CD4-positive, CD25-positive, alpha-beta regulatory T cell (primary cell): ENCODE measurements at places on chromosomes 13 and 19. TPM values are rescaled to one million over a fixed set of nuclear protein-coding genes. Genes with fewer than 3 reads are reported as not detected.

DNA sequence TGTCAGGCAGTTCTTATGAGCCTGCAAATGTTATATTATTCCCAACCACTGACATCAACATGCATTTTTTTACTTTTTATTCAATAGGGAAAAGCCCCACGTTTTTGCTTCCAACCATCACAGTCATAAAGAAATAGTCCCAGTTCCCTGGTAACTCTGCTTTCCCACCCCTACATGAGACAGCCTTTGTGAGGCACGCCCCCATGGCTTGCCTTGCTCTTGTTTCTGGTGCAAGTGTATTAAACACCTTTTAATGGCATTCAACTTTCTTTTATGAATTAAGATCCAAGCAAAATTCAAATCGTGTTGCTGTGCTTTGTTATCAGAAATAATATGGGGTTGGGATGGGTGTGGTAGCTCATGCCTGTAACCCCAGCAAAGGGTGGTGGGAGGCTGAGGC lies 54.2 kb upstream of the ZNF429 start:
- no peak for DNase-seq
- H3K4me1 ChIP-seq, result no peaks in the 10 kb centered on the region
- no peak overlapping the region for H3K4me3 ChIP-seq
- no peak overlapping the region for H3K27ac ChIP-seq
- no peaks in the 10 kb centered on the region for H3K27me3 ChIP-seq

DNA sequence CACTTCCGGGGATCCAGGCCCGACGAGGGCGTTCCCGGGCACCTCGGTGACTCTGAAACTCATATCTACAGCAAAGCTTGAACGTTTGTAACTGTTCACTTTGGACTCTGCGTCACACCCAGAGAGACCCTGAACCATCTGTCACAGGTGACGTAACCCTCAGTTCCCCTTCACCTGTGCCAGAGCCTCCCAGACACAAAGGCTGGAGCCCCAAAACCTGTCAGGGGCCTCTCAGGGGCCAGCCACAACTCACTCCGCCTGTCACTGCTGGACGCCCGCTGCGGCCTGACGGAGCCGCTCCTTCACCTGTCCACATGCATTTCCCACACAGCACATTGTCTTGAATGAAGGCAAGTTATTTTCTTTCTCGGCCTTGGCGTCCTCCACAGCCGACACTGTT lies 8.0 kb downstream of the RASA3 start:
- peak overlapping the region; percentile 70 for H3K4me3 ChIP-seq
- H3K36me3 ChIP-seq, result peaks cover 43% of the 10 kb centered on the region
- DNase-seq, result no peak
- H3K27ac ChIP-seq, result peak overlapping the region; percentile 55
- peaks cover 91% of the 10 kb centered on the region for H3K4me1 ChIP-seq

DNA sequence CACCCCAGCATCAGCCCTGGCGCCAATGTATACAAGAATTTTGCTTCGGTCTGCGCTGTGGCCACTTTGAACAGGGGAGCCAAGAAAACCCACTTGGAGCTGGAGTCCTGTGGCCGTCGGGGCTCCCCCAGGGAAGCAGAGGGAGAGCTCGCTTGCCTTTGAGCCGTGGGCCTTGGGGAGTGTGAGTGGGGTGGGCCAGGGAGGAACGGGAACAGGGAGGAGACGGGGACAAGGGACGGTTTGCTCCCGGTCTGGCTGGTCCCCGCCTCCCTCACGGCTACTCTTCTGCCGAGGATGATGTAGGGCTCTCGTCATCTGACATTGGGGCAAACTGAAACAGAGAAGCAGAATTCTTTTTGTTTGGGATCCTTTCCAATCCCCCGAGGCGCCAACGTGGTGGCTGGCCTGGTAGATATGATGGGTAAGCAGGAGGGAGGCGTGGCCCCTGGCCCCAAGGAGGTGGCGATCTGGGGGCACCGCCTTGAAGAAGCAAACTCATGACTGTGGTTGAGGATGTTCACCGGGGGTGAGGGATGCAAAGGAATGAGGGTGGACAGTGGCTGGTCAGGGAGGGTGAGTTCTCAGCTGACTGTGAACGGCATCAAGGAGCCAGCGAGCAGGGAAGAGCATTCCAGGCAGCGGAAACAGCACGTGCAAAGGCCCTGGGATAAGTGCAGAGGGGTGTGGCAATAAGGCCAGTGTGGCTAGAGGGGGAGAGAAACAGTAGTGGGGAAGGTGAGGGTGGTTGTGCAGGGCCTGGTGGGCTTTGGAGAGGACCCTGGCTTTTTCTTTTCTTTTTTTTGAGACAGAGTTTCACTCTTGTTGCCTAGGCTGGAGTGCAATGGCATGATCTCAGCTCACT lies 10.9 kb upstream of the SPC24 start:
- no peaks in the 10 kb centered on the region for H3K4me1 ChIP-seq
- no peak overlapping the region for H3K27ac ChIP-seq
- H3K4me3 ChIP-seq, result no peak overlapping the region
- H3K36me3 ChIP-seq, result no peaks in the 10 kb centered on the region
- no peaks in the 10 kb centered on the region for H3K27me3 ChIP-seq
- no peak for DNase-seq

Gene TLE6
- total RNA-seq, result not detected

DNA sequence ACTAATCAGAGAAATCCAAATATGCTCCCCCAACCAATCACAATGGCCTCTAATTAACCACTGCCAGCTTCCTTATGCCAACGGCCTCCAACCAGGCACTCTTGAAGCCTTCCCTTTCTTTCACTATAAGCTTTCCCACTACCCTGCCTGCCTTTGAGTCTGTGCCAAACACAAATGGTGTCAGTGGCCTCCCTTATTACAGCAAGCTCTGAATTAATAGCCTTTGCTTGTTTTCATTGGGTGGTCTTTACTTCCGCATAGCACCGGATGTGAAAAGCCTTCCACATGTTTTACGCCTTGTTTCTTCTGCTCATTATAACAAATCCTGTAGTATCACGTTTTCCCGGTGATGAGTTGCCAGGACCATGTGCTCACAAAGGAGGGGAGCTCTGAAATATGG lies 1.4 kb upstream of the EDDM13 start:
- H3K27ac ChIP-seq, result no peak overlapping the region
- DNase-seq, result no peak
- no peak overlapping the region for H3K4me3 ChIP-seq

Gene RNF17
- total RNA-seq, result not detected

- H3K27ac ChIP-seq, result no peak overlapping the region
- no peaks in the 10 kb centered on the region for H3K27me3 ChIP-seq
- H3K4me3 ChIP-seq, result peak overlapping the region; percentile 19
- no peaks in the 10 kb centered on the region for H3K36me3 ChIP-seq
Observed at GRCh38 chr13:110137680-110138009, 169.3 kb downstream of the COL4A1 start.

DNA sequence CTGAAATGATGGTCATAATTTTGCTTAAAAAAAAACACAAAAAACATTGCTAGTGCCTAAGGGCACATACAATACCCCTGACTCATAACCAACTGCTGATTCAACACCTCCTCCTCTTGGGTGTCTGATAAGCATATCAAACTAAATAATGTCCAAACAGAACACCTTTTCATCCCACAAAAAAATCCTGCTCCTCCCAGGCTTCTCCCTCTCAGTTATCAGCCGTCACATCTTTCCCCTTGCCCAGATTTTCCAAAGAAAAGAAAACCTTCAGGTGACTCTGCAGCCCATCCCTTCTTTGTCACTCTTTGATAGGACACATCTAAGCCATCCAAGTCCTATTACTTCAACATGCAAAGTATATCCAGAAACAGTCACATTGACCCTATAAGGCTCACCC lies 46.9 kb downstream of the ABCC4 start:
- H3K36me3 ChIP-seq, result no peaks in the 10 kb centered on the region
- no peaks in the 10 kb centered on the region for H3K4me1 ChIP-seq
- H3K27ac ChIP-seq, result no peak overlapping the region
- DNase-seq, result no peak

DNA sequence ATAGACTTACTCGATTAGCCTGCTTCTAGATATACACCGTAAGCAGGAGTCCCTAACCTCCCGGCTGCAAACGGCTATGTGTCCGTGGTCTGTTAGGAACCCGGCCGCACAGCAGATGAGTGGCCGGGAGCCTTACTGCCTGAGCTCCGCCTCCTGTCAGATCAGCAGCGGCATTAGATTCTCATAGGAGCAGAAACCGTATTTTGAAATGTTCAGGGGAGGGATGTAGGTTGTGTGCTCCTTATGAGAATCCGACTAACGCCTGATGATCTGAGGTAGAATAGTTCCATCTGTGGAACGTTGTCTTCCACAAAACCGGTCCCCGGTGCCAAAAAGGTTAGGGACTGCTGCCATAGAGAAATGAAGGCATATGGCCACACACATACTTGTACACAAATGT lies 1491.9 kb downstream of the SLITRK5 start:
- H3K36me3 ChIP-seq, result no peaks in the 10 kb centered on the region
- DNase-seq, result no peak
- no peak overlapping the region for H3K27ac ChIP-seq
- H3K4me1 ChIP-seq, result no peaks in the 10 kb centered on the region
- H3K4me3 ChIP-seq, result no peak overlapping the region

- H3K27ac ChIP-seq, result no peak overlapping the region
- no peaks in the 10 kb centered on the region for H3K27me3 ChIP-seq
- H3K4me1 ChIP-seq, result peaks cover 6% of the 10 kb centered on the region
Observed at GRCh38 chr13:27534981-27535380, 84.6 kb upstream of the MTIF3 start.

- no peaks in the 10 kb centered on the region for H3K27me3 ChIP-seq
- no peak overlapping the region for H3K27ac ChIP-seq
- no peaks in the 10 kb centered on the region for H3K4me1 ChIP-seq
- no peak overlapping the region for H3K4me3 ChIP-seq
Observed at GRCh38 chr19:40519352-40520322, 52.8 kb downstream of the SPTBN4 start.

DNA sequence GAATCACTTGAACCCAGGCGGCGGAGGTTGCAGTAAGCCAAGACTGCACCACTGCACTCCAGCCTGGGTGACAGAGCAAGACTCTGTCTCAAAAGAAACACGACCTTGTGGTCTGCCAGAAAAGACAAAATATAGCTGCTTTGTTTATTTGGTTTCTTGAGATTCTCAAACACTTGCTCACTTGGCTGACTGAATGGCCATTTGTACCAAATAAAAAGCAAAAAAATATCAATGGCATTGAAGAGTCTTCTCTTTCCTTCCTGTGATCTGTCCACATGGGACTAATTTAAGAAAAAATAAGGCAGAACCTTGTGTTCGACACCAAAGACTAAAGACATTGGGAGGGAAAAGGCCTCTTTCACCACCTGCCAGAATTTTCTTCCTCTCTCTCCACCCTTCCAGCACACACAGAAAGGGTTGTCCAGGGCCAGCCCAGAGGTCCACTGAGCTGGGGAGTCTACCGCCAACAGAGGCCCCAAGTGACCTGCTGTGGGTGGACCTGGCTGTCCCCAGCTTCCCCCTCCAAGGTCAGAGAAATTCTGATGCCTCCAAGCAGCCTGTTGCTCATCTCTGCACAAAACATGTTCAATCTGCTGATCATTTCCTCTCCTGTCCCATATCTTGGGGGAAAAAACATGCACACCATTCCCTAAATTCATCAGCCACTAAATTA lies 5.9 kb downstream of the BRME1 start:
- H3K27me3 ChIP-seq, result no peaks in the 10 kb centered on the region
- no peaks in the 10 kb centered on the region for H3K36me3 ChIP-seq
- no peak overlapping the region for H3K27ac ChIP-seq
- no peak for DNase-seq
- H3K4me3 ChIP-seq, result no peak overlapping the region

Gene ZNF525
- total RNA-seq, result 11.7 TPM

DNA sequence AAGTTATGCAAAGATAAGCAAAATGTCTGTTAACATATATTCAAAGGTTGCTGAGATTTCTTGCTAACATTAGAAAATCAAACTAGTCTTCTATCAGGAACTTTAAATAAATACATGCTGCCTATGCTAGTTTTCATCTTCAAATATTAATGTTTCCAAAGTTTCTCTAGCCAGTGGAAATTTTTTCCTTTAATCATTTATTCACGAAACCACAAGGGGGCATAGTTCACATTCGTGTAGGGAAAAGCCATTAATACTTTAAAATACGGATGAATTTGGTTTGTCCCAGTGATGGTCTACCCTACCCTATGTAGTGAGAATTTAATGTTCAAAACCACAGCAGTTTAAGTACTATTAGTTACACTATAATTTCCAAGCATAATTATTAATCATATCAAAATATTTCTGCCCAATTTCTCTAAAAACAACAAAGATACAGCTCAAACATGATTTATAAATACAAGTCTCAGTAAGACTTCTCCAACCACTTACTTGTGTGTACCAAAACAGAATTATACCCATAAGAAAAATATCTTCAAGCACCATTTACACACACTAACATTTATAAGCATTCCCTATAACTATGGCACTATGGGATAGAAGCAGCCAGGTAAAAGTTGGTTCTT lies 16.2 kb downstream of the NUFIP1 start:
- H3K27ac ChIP-seq, result no peak overlapping the region
- H3K27me3 ChIP-seq, result no peaks in the 10 kb centered on the region
- no peaks in the 10 kb centered on the region for H3K4me1 ChIP-seq

GRCh38 chr13:98097749-98098148 lies 45.1 kb upstream of the FARP1 start:
- H3K36me3 ChIP-seq, result no peaks in the 10 kb centered on the region
- peaks cover 3% of the 10 kb centered on the region for H3K27me3 ChIP-seq
- no peak overlapping the region for H3K4me3 ChIP-seq
- H3K27ac ChIP-seq, result no peak overlapping the region
- no peak for DNase-seq

Gene ZNF865
- total RNA-seq, result 12.8 TPM

DNA sequence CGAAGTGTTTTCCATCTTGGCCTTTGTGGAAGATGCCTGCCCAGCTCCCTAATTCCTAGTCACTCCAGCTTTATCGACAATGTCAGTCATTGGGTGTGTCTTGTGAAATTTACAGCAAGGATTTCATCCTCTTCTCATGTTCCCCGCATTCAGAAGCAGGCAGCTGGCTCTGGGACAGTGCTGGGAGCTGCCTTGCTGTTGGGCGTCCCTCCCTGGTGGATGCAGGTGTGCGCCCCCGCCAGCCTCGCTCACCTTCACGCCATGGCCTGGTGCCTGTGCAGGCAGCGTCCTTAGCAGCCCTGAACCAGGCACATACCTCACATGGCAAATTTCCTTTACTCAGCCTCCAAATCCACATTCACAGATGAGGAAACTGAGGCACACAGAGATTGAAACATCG lies 39.7 kb upstream of the TFDP1 start:
- H3K36me3 ChIP-seq, result peaks cover 16% of the 10 kb centered on the region
- no peaks in the 10 kb centered on the region for H3K27me3 ChIP-seq
- H3K27ac ChIP-seq, result no peak overlapping the region

- peak; percentile 76 for DNase-seq
- H3K27ac ChIP-seq, result no peak overlapping the region
- no peak overlapping the region for H3K4me3 ChIP-seq
- peaks cover 7% of the 10 kb centered on the region for H3K4me1 ChIP-seq
- H3K36me3 ChIP-seq, result peaks cover 83% of the 10 kb centered on the region
Observed at GRCh38 chr19:46704379-46705076, 12.4 kb downstream of the PRKD2 start.

GRCh38 chr19:48465215-48465614 lies 4.0 kb upstream of the CYTH2 start:
- no peaks in the 10 kb centered on the region for H3K27me3 ChIP-seq
- H3K27ac ChIP-seq, result no peak overlapping the region
- no peak for DNase-seq
- no peak overlapping the region for H3K4me3 ChIP-seq

Gene GPR42
- not detected for total RNA-seq

Gene ZFR2
- not detected for total RNA-seq

Gene C1QTNF9
- 0.20 TPM for total RNA-seq

- H3K27me3 ChIP-seq, result no peaks in the 10 kb centered on the region
- DNase-seq, result no peak
Observed at GRCh38 chr13:97108530-97108900, 113.6 kb upstream of the MBNL2 start.
